ENCODE measurements at places on chromosomes 4 and X.

DNA sequence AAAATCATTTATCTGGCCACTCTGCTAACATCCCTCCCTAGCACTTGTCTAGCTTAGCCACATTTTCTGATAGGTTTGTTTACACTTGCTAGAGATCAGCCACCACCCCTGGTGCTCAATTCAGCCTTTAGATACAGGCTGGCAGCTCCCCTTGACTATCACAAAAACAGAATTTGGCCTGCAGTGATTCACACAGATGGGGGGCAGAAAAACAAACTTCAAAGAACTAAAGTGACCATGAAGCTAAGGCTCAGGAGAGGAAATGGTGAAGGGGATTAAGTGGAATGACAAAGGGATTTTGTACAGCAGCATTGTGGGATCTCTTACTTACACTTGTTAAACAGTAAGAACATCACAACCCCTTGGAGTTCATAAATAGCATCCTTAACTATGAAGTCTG, 1718.0 kb upstream of the PCDH7 start:
- DNase-seq = no peak

- no peak for DNase-seq
Measured at GRCh38 chrX:54934058-54934457, 13.4 kb downstream of the TRO start.

DNA sequence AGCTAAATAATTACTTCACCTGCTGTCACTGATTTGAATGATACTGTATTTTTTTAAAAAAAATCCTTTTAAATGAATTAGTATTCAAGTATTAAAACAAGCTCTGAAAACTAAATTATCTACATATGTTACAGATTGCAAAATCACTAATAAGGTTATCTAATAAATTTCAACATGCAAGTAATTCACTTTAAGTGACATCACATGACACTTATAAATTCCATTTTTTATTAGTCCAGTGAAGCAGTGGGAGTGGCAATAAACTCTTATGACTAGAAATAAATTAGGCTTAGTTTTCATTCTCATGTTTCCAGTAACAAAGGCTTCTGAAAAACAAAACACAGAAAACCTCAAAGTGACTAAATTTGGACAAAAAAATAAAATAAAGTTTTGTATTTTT, 36.3 kb downstream of the SMIM31 start:
- DNase-seq = no peak

DNA sequence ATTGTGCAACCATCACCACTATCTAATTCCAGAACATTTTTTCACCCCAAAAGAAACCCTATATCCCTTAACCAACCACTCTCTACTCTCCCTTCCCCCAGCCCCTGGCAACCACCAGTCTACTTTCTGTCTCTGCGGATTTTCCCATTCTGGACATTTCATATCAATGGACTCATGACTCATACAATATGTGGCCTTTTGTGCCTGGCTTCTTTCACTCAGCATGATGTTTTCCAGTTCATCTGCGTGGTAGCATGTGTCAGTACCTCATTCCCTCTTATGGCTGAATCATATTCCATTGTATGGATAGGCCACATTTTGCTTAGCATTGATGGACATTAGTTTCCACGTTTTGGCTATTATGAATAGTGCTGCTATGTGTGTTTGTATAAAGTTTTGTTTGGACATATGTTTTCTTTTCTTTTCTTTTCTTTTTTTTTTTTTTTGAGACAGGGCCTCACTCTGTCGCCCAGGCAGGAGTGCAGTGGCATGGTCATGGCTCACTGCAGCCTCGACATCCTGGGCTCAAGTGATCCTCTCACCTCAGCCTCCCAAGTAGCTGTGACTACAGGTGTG, 335.4 kb downstream of the BCOR start:
- peak; percentile 16 for DNase-seq

DNA sequence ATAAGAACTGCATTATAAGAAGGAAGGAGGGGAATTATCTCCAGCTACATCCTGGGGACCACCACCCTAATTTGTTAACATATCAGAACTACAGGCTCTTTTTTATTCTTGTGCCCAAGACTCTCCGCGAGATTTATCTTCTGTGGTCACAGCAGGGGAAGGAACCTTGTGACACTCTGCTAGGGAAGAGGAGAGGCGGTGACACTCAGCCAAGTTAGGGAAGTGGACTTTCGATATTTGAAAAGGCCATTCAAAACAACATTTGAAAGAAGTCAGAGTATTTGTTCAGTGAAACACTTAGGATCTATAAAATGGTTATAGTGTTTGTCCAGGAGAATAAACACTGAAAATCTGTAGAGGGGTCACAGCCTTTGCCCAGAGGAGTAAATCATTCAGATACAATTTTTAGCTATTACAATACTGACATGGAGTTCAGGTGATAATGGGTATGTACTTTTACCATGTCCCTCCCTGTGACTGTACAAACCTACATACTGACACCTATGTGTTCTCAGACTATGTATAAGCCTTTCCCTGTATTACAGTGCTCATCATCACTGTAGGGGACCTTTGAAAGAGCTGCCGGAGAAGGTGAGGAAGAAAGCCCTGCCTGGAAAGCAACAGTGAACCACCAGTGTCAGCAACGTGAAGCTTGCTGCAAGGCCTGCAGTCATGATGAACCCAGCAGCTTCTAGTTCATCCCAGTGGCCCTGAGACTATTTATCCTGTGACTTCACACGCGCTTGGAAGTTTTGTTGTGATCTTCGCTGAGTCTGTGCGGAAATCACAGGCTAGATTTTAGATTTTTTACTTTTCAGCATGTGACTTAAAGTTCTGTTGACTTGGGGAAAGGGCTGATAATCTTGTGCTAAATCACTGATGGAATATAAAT, 8.5 kb upstream of the PTTG2 start:
- DNase-seq = no peak

DNA sequence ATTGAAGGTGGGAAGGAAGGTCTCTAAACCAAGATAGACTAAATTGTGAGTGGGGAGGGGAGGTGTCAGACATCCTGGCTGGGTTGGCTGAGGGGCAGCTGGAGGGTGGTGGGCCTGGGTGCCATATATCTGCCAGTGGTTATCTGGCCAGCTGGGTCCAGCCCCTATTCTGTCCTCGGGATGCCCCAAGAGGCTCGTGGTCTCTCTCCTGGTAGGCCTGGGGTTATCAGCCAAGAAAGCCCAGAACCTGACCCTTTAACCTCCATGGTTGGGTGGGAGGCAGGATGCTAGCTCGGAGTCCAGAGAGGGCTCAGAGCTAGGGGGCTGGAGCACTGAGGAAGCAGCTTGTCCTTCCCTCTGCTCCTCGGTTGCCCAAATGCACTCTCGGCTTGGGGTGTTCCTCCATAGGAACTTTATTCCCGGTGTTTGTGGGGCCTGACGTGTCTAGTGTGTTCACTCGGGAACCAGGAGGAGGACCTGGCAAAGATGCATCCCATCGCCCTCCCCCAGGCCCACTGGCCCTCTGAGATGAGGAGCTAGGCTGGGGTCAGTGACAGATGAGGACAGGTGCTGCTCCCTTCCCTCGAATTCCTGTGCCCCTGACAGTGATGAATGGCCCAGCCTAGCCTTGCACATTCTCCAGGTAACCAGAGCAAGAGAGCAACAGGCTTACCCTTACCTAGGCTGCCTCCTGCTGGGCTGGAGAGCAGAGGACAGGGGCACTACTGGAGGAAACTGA, 5.2 kb upstream of the EFNB1 start:
- no peak for DNase-seq

DNA sequence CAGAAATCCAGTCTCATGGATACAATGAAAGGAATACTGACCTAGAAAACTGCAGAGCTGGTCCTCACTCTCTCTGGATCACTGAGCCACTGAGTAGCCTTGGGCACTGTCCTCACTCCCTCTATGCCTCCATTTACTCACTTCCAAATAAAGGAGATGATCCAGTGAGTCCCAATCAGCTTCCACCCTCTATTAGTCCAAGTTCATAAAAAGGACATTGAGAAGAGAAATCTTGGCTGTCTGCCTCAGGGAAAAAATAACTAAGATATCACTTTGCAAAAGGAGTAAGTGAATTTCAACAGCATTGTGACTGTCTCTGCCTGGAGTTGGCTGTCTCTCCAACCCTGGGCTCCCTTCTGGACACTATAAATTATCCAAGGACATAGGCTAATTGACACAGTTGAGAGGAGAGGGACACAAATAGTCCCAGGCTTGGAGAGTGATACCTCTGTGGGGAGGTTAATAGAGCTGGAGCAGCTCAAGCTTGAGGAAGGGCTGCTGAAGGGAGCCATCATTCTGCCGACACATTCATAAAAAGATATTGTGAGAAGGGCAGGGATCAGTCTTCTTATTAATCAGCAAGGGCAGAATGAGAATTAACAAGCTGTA, 572.3 kb downstream of the RAB28 start:
- no peak for DNase-seq

DNA sequence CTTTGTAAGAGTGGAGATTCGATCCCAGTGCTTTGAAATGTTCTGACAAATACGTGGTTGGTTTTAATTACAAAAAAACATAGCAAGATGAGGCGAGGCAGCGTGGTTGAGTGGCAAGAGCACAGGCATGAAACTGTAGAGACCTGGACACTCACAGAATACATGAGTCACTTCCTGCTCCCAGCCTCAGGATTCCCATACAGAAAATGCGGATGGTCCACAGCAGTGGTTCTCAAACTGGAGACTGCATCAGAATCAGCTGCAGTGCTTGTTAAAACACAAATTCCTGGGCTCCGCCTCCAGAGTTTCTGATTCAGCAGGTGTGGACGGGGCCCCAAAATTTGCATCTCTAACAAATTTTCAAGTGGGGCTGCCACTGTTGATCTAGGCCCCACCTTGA, 10.1 kb downstream of the OTOP1 start:
- DNase-seq = no peak

DNA sequence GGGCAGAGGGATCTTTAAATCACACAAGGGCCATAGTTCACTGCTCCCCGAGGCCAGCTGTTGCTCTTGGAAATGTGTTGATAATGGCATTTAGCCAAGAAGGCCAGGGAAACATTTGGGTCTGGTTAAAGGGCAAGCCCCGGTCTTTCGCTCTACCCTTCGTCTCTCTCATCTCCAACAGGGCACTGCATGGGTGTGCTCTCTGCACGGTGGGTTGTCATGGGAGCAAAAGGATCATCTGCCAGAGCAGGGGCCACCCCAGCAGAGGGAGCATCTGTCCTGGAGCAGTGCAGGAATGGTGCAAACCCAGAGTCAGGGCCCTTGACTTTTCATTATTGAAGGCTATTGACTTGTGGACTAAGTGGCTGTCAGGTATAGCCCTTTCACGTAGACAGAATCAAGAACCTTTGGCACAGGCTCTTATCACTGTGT, 22.7 kb upstream of the PGRMC2 start:
- no peak for DNase-seq

DNA sequence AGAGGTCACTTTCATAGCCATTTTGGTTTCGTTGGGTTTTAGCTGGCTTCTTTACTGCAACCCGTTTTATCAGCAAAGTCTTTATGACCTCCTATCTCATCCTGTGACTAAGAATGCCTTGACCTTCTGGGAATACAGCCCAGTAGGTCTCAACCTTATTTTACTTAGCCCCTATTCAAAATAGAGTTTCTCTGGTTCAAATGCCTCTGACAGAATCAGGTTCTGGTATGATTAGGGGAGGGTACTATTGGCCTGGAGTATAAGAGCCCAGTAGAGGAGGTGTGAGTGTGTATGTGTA, 95.4 kb upstream of the RAB40AL start:
- DNase-seq = no peak

DNA sequence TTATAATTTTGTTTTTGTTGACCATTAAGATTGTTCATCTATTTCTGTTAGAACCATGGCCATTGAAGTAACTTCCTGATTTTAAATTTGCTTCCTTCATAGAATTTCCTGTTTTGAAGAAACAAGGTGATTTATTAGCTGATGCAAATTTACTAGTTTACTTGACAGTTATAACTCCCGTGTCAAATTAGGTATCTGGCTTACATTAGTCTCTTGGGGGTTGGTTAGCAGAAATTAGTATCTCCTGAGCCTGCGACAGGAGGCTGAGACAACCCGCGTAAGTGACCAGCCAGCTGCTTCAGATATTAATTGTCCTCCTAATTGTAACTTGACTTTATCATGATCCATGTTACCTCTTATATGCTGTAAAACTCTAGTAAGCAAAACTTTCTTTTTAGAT, 154.3 kb downstream of the CFAP299 start:
- no peak for DNase-seq

DNA sequence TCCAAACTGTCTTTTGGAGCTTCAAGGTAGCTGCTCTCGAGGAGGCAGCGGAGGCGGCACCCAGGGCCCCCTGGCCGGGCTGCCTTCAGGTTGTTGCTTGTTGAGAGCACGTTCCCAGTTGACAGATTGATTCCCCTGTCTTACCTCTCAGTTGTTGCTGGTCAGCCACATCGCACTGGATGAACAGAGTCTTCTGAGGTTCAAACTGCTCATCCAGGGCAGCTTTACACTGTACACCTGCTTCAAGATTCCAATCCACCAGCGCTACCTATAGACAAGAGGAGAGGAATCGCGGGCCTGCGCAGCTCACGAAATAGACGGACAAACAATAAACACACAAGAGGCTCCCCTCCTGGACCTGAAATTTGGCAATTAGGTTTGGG, 497 bp downstream of the HPGD start:
- DNase-seq = no peak

GRCh38 chr4:110518889-110519490, 43.0 kb downstream of the ENPEP start:
- no peak for DNase-seq

GRCh38 chr4:82584931-82585330, 23.1 kb upstream of the TMEM150C start:
- no peak for DNase-seq

- DNase-seq = no peak
Measured at GRCh38 chr4:139814323-139815015, 148.8 kb downstream of the MGST2 start.

DNA sequence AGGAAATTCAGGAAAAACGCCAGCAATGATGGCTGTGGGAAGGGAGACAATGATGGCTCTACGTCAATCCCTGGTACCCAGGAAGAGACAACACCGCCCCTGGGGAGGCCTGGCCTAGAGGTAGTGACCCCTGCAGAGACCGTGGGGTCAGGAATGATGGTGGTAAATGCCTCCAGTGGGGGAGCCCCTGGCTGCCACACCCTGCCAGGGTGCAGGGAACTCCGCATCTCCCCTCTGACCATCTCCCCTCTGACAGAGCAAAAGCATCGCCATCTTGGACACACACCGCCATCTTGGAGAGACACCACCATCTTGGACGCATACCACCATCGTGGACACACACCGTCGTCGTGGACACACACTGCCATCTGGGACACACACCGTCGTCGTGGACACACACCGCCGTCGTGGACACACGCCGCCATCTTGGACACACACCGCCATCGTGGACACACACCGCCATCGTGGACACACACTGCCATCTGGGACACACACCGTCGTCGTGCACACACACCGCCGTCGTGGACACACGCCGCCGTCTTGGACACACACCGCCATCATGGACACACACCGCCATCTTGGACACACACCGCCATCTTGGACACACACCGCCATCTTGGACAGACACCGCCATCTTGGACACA, 9.9 kb downstream of the ASMTL start:
- no peak for DNase-seq

- DNase-seq = no peak
Measured at GRCh38 chrX:102744307-102744706, 23.8 kb downstream of the GPRASP3 start.

DNA sequence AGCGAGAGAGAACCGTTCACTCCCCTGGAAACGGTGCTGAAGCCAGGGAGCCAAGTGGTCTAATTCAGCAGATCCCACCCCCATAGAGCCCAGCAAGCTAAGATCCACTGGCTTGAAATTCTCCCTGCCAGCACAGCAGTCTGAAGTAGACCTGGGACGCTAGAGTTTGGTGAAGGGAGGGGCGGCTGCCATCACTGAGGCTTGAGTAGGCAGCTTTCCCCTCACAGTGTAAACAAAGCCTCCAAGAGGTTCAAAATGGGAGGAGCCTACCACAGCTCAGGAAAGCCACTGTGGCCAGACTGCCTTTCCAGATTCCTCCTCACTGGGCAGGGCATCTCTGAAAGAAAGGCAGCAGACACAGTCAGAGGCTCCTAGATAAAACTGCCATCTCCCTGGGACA, 37.8 kb upstream of the CDS1 start:
- no peak for DNase-seq
